ENCODE measurements at places on chromosomes 7 and 10. TPM values are rescaled to one million over a fixed set of nuclear protein-coding genes. Genes with fewer than 3 reads are reported as not detected.

The TBXAS1 gene
- 28.6 TPM for polyA plus RNA-seq

The RADIL gene
- 0.93 TPM for polyA plus RNA-seq

The OR2A5 gene
- not detected for polyA plus RNA-seq

The GIMAP1 gene
- 31.2 TPM for polyA plus RNA-seq

The PRKCQ gene
- polyA plus RNA-seq, result 2.5 TPM

The ATP6V0E2 gene
- polyA plus RNA-seq, result 33.4 TPM

The SEPTIN7 gene
- polyA plus RNA-seq, result 243 TPM

The CAMK1D gene
- 8.9 TPM for polyA plus RNA-seq

The C7orf57 gene
- not detected for polyA plus RNA-seq

The PNLIPRP3 gene
- polyA plus RNA-seq, result not detected

The VENTX gene
- polyA plus RNA-seq, result 2.9 TPM

The SYNPO2L gene
- 0.06 TPM for polyA plus RNA-seq
